ENCODE measurements at places on chromosomes 13 and 19.

- no peak for DNase-seq
Measured at GRCh38 chr19:17766543-17767131, 15.4 kb downstream of the FCHO1 start.

- peak; percentile 95 for DNase-seq
Measured at GRCh38 chr19:55654868-55655647, at the start of gene U2AF2. Gene U2AF2 (plus strand): TSS chr19:55655035. CDS start chr19:55655105, 70 bp downstream.

DNA sequence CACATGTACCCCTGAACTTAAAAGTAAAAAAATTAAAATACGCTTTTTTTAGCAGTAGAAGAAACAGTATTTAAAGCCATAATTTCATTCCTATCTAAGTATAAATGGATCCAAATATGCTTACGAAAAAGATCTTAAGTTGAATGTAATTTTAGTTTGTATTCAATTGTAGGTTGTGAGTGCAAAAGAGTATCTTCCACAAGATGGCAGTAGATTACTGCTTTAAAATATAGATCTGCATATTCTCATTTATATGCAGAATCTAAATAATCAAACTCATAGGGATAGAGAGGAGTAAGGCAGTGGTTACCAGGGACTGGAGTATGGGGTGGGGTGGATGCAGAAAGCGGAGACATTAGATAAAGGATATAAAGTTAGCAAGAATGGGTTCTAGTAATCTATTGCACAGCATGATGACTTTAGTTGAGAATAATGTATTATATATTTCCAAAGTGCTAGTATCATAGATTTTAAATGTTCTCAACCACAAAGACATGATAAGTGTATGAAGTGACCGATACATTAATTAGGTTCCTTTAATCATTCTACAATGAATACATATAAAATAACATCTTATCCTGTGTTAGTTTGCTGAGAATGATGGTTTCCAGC, 14.2 kb downstream of the OR7A17 start:
- no peak for DNase-seq

DNA sequence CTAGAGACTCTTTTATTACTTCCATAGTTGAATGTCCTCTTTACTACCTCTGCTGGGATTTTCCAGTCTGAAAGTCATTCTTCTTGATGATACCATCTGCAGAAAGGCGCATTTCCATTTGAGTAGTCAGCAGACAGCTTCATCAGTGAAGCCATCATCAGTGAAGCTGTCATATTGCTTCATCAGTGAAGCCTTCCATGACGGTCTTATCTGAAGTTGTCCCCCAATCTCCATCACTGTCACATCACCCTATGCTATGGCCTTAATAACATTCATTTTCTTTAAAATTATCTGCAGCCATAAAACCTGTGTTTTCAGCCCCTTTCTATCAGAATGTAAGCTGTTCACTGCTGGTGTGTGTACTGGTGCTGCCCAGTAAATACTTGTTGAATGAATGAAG, 151.6 kb downstream of the B3GLCT start:
- DNase-seq = no peak

- DNase-seq = no peak
Measured at GRCh38 chr13:113472355-113473025, 18.0 kb downstream of the DCUN1D2 start.

DNA sequence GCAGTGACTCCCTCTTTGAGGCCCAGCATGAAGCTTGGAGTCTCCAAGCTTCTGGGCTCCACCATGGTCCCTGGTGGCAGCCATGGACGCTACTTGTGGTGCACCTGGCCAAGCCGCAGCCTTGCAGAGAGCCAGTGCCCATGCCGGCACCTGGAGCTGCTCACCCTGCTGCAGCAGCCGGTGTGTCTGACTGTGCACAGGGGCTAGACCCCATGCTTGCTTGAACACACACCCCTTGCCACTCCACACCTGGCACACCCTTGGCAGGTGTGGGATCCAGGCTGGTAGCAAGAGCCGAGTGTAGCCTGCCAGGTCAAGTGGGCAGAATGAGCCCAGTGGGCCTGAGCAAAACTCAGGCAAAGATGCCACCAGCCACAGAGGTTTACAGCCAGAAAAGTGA, 18.6 kb upstream of the MLLT1 start:
- no peak for DNase-seq

- no peak for DNase-seq
Measured at GRCh38 chr13:80496721-80497397, 155.9 kb upstream of the SPRY2 start.

DNA sequence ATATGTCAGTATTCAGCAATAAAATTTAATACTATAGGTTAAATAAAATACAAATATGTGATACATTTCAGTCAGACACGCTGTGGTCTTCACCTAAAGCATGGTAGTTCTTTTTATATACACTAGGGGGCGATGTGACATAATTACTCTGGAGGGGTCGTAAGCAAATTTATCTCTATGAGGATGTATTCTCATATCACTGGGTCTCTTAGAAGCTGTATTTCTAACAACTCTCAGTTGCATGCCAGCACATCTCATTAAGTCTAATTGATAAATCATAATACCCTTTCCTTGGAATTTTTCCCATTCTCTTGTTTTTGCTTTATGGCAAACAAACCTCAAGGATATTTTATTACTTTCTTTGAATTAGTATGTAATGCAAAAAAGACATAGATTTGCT, 3.9 kb upstream of the PCDH17 start:
- no peak for DNase-seq

DNA sequence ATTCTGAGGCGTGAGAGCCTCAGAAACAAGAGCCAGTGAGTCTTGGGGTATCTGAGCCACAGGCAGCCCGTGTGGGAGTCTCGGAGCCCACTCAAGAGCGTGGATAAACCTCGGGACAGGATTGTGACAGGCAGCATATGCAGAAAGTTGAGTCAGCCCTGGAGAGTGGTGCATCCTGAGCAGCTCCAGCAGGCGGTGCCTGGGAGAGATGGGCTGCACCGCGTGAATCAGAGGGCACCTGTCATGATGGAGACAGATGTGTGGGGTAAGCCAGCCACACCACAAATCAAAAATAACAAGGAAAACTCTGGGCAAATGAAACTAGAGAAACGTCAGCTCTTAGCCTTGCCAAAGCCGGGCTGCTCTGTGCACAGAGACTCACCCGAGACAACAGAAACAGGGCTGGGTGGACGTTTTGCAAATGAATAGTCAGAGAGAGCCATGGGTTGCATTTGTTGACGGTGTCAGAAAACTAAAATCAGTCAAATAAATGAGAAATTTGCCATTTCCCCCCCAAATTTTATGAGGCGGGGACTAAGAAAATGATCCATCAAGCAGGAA, 30.0 kb upstream of the POP4 start:
- no peak for DNase-seq

DNA sequence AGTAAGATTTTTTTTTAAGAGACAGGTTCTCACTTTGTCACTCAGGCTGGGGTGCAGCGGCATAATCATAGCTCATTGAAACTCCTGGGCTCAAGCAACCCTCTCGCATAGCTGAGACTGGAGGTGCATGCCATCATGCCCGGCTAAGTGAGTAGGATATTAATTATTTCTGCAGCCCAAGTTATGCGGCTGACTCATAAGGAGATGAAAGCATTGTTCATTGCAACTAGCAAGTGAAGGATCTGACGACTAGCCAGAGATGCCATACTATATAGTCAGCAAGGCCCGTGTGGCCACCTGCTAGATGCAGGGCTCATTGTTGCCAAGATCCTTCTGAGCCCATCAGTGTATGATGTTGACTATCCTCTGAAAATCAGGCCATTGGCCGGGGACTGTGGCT, 45.2 kb downstream of the ABCC4 start:
- DNase-seq = no peak

DNA sequence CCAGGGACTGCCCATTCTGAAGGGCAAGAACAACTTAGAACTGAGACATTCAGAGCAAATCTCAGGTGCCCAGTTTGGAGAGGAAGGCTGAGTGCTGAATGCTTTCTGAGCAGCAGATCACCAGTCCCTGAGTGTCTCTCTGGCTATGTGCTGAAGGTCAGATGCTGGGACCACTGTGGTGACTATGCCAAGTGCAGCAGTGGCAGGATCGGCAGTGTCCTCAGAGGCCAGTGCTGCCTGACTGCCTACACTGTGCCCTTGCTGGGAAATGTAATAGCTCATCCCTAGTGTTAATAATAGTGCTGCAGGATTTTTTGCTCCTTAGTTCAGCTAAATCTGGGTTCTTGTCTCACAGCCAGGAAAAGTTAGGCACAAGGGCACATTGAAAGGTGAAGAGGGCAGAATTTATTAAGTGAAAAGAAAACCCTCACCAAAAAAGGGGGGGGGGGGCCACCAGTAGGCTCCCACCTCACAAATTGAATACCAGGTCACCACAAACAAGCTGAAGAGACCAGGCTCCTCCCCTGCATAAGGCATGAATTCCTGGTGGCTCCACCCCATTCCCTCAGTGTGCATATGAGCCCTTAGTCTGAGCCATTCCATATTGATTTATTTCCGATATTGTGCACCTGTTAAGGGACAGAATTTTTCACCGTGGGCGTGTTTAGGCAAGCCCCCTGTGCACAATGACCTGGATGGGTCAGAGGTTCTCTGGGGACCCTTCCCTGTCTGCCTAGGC, 18.5 kb downstream of the RFXAP start:
- no peak for DNase-seq

GRCh38 chr13:65901723-65902122, 1328.4 kb downstream of the PCDH9 start:
- no peak for DNase-seq

GRCh38 chr19:3466635-3467034, 13.7 kb downstream of the SMIM24 start:
- DNase-seq = no peak

- DNase-seq = no peak
Measured at GRCh38 chr19:39590265-39590664, 12.1 kb upstream of the LGALS13 start.

DNA sequence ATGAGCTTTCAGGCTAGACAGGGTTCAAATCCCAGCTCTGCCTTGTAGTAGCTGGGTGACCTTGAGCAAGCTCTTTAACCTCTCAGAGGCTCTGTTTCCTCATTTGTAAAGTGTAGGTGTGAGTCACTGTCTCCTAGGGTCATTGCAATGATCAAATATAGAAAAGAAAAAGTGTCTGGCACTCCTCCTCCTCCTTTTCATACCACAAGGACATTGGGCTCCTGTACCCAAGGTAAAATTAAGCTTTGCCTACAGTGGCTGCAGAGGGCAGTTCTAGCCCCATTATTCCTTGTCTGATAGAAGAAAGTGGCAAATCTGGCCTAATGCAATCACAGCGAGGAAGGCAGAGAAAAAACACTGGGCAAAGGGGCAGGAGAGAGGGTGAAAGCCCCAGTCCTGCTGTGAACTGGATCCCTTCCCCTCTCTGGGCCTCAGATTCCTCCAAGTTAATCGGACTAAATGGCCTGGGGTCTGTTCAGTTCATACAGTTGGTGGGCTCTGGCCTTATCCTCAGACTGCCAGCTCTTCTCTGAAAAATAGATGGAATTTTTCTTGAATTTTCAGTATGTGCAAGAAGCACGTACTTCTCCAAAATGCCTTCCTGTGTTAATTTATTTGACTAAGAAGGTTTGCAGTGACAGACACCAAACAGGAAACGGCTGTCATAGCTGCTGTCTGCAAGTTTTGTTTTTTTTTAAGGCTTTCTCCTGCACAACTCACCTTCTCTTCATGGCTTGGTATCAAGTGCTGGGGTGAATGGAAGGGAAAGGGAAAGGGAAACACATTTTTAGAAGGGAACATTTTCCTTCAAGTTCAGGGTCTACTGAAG, 35.3 kb downstream of the RGCC start:
- DNase-seq = no peak

DNA sequence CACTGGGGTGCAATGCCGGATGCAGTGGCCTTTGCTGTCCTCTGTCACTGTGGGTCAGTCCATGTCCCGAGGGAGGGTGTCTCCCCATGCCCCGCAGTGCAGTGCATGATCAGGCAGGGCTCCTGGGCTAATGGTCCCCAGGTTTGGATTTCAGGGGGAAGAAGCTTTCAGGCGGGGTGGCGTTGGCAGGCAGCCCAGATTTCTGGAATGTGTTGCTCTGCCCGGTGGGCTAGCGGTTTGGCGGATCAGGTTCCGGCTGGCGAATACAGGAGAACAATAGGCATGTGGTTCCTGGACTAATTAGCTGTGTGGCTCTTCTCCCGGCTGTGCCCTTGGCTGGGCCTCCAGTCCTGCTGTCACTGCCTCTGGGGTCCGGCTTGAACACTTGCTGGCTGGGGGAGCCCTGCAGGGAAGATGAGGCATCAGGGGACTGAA, 141.3 kb downstream of the FGF9 start:
- no peak for DNase-seq

GRCh38 chr13:74246487-74246886, 112.3 kb upstream of the KLF12 start:
- no peak for DNase-seq

DNA sequence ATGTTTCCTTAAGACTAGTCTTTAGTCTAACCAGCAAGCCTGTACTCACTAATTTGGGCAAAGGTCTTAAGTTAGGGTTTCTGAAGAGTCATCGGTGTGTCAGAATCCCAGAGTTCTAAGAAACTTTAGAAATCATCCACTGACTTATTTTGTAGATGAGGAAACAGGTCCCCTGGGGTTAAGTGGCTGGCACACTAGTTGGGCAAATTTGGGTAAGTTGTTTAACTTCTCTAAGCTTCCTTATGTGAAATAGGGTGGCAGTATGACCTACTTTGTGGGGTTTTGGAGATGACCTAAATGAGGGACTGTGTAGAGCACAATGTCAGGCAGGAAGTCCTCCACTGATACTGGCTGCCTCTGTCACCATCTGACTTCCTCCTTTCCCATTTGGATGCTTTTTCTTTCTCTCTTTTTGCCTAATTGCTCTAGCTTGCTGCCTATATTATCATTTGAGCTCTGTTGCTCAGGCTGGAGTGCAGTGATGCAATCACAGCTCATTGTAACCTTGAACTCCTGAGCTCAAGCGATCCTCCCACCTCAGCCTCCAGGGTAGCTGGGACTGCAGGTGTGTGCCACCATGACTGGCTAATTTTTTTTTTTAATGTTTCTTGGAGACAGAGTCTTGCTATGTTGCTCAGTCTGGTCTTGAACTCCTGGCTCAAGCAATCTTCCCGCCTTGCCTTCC, 2.3 kb downstream of the ADGRE3 start:
- no peak for DNase-seq

- DNase-seq = no peak
Measured at GRCh38 chr19:42303101-42303464, 659 bp upstream of the PAFAH1B3 start.

DNA sequence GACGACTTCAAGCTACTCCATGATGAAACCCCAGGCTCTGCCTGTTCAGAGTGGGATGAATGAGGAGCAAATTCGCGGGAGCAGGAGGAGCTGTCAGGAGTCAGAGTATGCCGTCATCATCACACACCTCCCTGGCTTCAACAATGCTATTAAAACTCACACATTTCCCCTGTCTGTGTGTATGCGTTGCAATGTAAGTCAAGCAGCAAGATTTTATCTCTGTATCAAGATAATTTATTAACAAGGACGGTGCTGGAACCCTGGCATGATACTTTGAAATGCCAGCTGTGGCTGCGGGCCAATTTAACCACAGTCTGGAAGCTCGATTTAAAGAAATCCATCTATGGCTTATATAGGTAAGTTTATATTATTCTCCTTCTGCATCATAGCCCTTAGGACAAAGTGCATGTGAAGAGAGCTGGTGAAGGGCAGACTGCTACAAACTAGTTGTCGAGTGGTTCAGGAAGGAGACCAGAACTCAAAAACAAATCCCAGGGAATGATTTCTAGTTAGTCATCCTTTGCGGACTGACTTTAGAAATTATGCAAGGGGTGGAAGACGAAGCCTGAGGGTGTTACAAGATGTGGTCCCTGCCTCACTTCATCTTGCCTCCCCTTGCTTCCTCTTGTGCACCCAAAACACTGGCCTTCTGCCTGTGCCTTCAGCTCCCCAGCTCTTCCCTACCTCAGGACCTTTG, 486.5 kb downstream of the COG6 start:
- DNase-seq = no peak
